Activated CD8-positive, alpha-beta memory T cell treated with anti-CD3 and anti-CD28 coated beads for 1 hour (primary cell): ENCODE measurements at places on chromosomes 6 and 20.

DNA sequence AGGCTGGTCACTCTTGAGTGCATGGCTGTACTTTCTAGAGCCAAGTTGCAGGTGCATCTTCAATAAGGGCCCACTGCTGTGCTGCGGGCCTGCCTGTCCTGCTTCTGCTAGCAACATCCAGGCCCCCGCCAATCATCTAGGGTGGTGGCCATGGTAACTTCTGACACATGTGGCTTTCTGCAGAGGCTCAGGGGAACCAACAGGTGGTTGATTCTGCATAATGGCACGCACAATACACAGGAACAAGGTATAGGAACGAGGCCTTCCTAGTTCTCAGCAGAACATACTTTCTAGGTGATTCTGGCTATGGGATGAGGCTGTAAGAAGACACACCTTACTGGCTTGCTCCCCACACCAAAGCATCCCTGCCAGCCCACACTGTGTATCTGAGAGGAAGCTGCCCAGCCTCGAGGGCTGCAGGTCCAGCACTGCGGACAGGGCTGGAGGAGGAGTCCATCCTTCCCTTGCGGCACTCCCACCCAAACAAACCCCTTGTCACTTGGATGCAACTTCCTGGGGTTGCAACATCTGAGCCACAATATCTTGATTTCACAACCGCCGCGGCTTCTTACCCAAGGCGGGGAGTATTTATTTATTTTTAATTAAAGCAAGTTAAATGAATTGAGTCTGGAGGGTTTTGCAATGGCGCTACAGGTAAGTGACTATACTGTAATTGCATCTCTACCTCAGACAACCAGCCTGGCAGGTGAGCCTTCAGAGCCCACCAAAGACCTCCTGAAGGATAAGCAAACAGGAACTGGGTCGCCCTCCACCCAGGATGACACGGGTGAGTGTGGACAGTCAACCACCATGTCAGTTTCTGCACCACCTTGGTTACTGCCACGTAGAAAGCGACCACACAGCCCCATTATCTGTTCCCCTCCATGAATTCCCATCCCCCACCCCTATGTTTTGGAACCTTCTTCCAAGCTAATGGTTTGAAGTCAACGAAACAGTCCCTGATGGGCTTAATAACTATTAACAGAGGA lies 49.6 kb downstream of the SULF2 start:
- no peak for DNase-seq

DNA sequence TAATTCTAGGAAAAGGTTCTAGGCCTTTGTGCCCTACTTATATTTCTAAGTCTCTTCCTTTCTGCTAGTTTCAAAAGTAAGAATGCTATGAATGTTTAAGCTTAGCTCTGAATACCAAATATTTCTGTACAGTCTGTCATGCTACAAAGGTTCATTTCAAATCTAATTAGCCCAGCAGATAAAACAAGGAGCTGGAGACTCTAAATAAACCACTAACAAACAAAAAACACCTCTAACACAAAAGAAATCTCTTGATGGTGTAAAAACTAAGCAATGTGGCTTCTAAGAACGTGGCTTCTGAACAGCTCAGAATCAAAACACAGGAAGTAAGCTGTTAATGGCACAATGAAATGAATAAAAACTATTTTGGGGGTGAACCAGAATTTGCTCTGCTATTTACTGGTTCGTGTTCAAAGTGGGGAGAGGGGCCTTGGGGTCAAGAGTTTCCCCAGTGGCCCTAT lies 198.3 kb downstream of the BCAS1 start:
- DNase-seq, result no peak

GRCh38 chr6:68252632-68253031 lies 382.4 kb upstream of the ADGRB3 start:
- no peak for DNase-seq

GRCh38 chr20:3068986-3069900 lies 2.2 kb upstream of the OXT start:
- DNase-seq, result no peak

- DNase-seq, result no peak
These were observed 6.0 kb downstream of the POU3F2 start for GRCh38 chr6:98840385-98840784.

GRCh38 chr6:142374965-142375733 lies 73.3 kb downstream of the ADGRG6 start:
- no peak for DNase-seq

- no peak for DNase-seq
These were observed 60.4 kb upstream of the EMILIN3 start for GRCh38 chr20:41426976-41427375.

- DNase-seq, result no peak
These were observed 13.0 kb downstream of the PIM1 start for GRCh38 chr6:37182736-37183590.

DNA sequence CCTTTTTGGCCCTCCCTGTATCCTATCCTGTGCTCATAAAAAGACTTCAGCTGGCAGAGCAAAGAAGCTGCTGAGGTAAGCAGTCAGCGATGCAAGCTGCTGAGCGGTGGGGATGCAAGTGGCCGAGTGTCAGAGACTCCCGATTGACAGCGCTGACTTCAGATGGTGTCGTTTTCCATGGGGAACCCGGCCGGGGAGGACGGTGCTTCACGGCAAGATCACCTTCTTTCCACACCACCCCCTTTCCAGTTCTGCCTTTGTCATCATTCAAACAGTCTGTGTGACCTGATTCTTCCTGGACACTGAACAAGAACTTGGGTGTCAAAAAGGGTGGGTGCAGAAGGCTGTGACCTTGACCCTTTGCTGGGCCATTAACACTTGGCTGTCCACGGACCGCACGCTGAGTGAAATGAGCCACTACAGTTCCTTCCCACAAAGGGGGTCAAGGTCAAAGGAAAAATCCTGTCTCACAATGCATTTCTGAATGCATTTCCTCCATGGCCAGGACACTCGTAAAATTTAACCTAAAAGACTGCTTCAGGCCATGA lies 52.9 kb upstream of the UNC93A start:
- no peak for DNase-seq

DNA sequence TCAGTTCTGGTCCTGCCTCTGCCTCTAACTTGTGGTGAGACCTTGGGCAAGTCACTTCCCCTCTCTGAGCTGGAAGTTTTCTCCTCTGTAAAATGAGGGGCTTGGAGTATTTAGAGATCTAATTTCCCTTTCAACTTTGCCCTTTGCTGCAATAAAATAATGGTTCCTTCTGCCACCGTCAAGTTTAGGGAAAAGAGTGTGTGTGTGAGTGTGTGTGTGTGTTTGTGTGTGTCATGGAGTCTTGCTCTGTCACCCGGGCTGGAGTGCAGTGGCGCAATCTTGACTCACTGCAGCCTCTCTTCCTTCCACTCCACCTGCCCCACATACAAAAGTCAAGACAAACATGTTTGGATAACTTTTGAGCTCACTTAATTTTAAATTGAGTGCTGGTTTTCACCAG lies 39.2 kb upstream of the PIM1 start:
- no peak for DNase-seq

DNA sequence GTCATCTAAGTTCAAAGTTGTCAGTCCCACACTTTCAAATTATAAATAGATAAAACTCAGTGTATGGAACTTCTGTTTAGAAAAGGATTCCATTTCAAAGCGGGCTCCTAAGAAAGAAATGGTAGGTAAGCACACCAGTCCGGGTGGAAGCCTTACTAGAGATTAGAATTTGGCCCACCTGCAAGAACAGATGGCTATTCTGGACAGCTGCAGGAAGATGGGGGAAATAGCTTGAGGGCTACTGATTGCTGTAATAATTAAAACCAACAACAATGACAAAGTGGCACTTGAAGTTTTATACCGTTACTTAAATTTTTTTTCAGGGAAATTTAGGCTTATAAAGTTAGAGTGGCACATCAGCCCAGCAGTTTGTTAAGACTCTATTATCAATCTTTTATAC lies 83.3 kb downstream of the HIVEP2 start:
- DNase-seq, result no peak

DNA sequence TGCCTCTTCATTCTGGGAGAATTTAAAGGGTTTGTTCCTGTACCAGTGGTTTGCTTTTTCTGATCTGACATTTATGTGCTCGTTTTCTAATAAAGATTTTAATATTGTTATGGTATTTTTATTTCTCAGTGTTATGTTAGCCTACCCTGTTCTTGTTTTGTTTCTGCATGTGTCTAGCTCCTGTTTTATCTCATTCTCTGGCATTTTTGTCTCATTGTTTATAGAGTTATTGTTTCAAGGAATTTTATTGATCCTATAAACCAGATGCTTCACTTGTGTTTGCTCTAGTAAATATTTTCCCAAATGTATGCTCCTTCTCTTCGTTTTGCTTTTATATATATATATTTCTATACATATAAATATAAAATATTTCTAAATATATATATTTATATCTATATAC lies 152.8 kb downstream of the PLCB1 start:
- DNase-seq, result no peak

DNA sequence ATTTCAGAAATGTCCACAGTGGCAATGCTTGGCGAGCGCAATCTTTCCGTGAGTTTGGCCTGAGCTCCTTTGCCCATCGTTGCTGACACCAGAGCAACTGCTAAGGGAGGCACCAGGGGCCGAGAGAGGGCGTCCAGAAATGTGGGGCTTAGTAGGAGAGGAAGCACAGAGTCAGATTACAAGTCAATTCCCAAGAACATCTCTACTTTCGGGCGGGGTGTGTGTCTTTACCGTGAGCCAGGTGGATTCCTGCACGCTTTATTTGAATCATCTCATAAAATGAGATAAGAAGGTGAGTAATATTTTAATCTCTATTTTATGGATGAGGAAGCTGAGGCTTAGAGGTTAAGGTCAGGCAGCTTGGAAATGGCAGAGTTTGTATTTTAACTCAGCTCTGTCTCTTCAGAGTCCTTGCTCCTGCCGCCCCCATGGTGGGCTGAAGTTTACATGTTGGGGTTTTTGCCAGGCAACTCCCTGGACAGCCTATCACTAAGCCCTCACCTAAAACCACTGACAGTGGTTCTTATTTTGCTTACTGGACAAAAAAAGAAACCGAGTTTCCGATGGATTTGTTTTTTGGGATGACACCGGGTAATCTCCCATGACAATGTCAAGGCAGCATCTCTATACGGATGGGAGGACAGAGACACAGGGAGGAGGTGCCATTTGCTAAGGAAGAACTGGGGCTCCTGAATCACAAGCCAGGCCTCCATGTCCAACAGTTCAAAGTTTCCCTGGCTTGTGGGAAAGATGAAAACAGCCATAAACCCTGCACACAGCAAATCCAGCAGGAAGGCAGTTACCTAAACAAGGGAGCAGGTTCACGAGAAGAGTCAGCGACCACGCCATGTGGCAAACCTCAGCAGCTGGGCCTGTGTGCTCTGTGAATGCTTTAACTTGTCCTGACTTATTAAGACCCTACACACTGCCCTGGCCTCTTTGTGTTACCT lies 112.6 kb upstream of the SLC24A3 start:
- no peak for DNase-seq

GRCh38 chr20:8309634-8310033 lies 177.6 kb downstream of the PLCB1 start:
- no peak for DNase-seq

GRCh38 chr6:123053602-123054225 lies 57.7 kb downstream of the CLVS2 start:
- no peak for DNase-seq

DNA sequence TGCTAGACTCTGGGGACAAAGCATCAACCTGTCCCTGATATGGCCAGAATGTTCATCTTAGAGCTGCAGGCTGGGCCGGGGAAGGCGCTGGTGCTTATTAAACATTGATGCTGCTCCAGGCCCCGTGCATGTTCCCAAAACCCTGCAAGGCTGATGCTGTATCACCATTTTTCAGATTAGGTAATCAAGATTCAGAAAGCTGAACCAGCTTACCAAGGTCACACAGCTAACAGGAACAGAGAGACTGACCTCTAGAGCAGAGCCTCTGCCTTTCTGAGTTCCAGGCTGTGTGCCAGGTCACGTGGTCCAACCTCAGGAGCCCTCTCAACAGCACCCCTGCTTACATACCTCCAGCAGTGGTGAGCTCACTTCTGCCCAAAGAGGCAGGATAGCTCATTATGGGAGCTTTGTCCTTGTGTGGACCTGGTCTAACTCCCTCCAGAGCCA lies 16.1 kb upstream of the VSTM2L start:
- no peak for DNase-seq

DNA sequence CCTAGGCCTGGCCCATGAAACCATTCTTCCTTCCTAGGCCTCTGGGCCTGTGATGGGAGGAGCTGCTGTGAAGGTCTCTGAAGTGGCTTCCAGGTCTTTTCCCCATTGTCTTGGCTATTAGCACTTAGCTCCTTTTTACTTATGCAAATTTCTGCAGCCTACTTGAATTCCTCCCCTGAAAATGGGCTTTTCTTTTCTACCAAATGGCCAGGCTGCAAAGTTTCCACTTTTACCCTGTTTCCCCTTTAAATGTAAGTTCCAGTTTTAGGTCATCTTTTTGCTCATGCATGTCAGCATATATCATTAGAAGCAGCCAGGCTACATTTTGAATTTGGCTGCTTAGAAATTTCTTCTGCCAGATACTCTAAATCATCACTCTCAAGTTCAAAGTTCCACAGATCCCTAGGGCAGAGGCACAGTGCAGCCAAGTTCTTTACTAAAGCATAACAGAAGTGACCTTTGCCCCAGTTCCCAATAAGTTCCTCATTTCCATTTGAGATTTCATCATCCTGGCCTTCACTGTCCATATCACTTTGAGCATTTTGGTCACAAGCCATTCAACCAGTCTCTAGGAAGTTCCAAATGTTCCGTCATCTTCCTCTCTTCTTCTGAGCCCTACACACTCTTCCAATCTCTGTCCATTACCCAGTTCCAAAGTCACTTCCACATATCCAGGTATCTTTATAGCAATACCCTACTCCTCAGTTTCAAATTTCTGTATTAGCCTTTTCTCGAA lies 71.9 kb downstream of the TBC1D7 start:
- DNase-seq, result no peak

GRCh38 chr6:54860739-54861138 lies 14.2 kb downstream of the FAM83B start:
- DNase-seq, result no peak
